ENCODE measurements at places on chromosomes 2 and 18.

GRCh38 chr2:100935372-100935752 lies 66.7 kb upstream of the RPL31 start:
- no peak for DNase-seq

GRCh38 chr18:54702686-54703085 lies 111.6 kb downstream of the DYNAP start:
- DNase-seq = no peak

DNA sequence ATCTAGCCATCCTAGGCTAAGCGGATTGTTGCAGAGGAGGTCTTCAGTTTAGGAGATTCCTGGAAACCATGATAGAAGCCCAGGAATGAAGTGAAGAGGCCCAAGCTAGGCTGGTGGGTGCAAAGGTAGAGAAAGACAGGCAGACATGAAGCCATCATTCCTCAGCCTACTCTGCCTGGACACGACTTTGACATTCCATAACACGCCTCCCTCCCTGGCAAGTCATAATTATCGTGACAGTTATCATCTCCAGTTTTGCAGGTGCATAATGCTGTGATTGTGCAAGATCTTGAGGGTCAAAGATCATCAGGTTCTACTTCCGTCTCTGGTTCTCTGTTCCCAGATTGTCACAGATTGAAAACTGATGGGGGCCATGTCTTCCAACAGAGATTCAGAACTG lies 15.2 kb upstream of the FZD5 start:
- no peak for DNase-seq

- no peak for DNase-seq
Measured at GRCh38 chr2:219003267-219003634, 10.0 kb upstream of the CRYBA2 start.

- DNase-seq = no peak
Measured at GRCh38 chr2:167287212-167287611, 398.9 kb downstream of the XIRP2 start.

DNA sequence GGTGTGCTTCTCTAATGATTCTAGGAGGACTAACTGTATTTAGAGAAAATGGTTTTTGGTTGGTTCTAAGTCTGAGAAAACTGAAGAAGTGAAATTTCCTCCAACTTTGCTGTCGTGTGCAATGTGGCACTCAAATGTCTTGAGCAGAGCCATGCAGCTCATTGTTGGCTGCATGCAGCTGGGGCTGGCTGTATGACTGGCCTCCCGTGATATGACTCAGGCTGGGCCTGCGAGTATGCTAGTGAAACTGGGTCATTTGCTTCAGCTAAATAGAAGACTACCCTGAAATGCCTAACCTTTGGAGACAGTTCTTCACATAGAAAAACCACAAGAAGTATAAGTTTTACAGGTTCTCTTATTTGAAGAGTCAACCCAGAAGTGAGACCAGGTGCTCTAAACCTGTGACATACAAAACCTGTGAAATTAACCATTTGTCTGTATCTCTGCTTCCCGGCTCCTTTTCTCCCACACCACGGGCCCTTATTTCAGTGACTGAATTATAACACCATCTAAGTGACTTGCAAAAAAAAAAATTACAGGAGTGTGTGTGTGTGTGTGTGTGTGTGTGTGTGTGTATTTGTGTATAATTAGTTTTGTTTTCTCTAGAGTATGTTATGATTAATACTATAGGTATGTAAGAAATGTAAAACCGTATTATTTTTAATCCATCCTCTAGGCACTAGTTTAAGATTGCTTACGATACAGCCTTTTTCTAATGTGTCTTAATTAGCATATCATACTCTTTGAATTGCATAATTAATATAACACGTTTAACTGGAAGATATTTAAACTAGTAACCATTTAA lies 15.9 kb downstream of the POLI start:
- DNase-seq = no peak

- DNase-seq = no peak
Measured at GRCh38 chr18:50320719-50321118, 33.2 kb upstream of the CXXC1 start.

DNA sequence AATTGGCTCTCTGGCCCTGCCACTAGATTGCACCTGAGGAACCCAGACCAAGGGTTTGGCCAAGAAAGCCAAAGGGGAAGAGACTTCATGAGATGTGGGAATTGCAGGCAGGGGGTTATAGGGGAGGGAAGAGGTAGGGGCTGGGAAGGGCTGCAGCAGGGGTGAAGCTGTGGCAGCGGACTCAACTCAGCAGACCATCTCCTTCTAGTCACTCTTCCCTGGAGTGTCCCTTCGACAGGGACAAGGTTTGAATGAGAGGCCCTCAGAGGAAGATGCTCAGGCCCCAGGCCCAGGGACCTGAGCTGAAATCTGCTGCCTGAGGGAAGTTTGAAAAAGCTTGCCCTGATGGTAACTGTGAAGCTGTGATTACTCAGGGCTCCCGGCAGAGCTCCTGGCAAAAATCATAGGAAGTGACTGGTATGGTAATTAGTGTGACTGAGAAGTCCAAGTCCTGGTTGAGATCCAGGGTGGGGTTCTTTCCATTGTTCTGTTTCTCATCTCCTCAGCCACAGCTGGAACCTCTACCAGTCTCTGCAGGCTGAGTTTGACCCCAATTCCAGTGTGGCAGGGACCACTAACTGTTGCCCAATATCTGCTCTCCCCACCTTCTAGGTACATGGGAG lies 300.9 kb downstream of the CYP26B1 start:
- no peak for DNase-seq

GRCh38 chr2:226894752-226895151 lies 58.9 kb downstream of the RHBDD1 start:
- no peak for DNase-seq

- DNase-seq = no peak
Measured at GRCh38 chr18:76958692-76959341, 136.5 kb downstream of the ZNF236 start.

GRCh38 chr18:49517483-49517882 lies 30.4 kb upstream of the C18orf32 start:
- no peak for DNase-seq

DNA sequence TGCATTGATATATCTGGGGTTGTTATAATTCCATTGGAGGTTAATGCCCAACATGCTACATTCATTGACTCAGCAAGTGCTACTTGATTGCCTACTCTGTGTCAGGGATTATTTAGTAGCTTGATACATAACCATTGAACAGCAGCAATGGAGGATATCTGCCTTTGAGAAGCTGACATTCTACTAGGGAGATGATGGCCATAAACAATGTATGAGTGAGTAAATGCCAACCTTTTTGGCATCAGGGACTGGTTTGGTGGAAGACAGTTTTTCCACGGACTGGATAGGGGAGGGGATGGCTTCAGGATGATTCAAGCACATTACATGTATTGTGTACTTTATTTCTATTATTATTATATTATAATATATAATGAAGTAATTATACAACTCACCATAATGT lies 31.9 kb upstream of the TOGARAM2 start:
- DNase-seq = no peak

- no peak for DNase-seq
Measured at GRCh38 chr2:181623159-181623558, 33.7 kb downstream of the CERKL start.

- no peak for DNase-seq
Measured at GRCh38 chr18:14975431-14975830, 227.5 kb downstream of the ANKRD30B start.

DNA sequence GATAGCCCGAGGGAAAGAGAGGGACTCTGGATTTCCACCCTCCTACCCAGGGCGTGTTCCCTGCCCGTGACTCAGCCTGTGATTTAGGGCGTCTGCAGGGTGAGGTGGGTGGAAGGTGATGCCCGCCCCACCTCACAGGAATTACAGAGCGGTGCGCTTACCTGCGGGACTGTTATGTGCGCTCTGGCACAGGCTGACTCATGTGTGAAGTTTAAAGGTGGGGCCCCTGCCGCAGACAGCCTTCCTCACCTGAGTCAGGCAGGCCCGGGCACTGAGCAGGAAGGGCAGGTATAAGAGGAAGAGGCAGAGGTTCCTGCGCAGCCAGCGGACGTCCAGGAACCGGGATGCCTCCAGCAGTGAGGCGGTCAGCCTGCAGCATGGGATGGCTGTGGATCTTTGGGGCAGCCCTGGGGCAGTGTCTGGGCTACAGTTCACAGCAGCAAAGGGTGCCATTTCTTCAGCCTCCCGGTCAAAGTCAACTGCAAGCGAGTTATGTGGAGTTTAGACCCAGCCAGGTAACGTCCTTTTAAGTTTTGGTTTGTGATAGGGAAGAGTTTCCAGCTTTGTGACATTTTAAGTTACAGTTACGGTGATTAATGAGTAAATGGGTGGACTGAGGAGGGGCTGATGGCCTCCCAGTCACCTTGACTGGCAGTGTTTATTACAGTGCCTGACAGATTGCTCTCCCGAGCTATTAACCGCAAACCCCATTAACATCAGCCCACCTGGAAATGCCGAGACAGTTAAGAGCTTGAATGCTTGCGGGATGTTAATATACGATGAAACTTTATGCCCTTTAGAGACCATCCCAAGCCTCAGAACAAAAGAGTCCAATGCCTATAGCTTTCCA lies 141.6 kb upstream of the TTC39C start:
- no peak for DNase-seq

GRCh38 chr18:62450175-62450545 lies 72.7 kb upstream of the ZCCHC2 start:
- DNase-seq = no peak

DNA sequence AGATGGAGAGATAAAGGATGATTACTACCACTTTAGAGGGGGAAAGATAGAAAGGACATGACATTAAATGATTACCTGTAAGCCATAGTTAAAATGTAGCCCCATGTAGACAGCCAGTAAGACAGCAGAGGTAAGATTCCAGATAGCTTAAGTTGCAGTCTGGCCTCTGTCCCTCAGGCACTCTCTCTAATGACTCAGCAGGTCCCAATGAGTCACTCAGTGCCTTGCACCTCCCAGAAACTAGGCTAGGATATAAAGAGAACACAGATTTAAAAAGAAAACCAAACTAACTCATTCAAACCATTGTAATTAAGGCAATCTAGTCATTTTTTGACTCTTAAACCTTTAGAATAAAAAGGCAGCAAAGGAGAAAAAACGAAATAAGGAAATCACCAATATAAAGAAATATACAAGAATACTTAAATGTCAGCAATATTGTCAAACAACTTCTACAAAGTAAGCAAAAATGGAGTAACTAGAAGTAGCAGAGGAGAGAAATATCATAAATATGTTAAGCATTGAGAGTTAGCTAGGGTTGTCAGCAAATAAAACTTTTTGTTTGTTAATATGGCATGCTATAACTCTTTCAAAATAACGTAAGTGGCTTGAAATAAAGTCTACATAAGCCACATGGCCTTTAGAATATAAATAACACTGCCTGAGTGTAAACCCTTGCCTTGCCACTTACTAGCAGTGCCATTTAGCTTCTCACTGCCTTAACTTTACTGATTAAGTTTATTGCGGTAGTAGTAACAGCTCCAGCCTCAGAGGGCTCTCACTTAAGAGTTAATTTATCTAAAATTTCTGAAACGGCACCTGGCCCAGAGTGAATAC lies 48.5 kb downstream of the SOCS6 start:
- no peak for DNase-seq

DNA sequence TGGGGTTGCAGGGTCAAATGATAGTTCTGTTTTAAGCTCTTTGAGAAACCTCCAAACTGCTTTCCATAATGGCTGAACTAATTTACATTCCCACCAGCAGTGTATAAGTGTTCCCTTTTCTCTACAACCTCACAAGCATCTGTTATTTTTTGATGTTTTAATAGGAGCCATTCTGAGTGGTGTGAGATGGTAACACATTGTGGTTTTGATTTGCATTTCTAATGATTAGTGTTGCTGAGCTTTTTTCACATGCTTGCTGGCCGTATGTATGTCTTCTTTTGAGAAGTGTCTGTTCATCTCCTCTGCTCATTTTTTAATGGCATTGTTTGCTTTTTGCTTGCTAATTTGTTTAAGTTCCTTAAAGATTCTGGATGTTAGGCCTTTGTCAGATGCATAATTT lies 107.7 kb downstream of the PDE11A start:
- no peak for DNase-seq

DNA sequence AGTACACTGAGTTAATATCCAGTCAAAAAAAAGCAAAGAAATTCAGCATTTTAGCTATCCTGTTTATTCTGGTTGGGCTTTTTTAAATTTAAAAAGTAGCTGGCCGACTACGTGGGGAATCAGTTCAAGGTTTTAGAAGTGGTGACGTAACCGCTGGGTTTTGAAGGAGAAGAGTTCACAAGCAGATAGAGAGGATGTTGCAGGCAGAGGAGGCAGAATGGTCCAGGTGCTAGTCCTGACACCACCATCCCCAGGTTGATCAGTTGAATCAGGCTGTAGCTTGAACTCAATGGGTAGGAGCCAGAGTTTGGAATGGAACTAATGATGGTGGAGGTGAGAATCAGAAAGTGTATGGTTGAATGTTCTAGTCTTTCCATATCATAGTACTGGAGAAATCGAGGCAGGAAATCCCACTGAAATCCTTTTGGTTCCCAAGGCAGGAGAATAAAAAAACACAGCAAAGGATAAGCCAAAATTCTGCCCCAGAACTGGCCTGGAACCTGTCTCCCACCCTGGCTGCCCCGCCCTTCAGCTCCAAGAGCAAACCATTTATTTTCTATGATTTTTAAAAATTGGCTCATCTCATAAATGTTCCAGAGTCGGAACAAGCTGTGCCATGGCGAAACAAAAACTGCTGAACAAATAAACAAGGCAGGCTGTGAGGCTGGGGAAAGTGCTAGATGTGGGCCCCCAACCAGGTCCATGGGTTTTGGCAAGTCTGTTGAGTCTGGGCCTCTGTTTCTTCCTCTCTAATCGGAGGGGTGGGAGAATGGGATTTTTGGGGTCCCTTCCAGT lies 44.0 kb downstream of the SLC4A1AP start:
- no peak for DNase-seq

- no peak for DNase-seq
Measured at GRCh38 chr2:129443235-129443864, 536.1 kb upstream of the RAB6C start.

DNA sequence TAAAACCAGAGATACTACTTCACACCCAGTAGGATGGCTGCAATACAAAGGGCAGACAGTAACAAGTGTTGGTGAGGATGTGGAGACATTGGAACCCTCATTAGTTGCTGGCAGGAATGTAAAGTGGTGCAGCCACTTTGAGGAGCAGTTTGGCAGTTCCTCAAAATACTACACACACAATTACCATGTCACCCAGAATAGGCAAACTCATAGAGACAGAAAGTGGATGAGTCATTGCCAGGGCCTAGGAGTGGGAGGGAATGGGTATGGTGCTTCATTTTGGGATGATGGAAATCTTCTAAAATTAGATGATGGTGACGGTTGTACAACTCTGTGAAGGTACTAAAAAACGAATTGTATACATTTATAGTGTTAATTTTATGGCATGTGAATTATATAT lies 54.8 kb downstream of the ATP9B start:
- no peak for DNase-seq

GRCh38 chr2:70977605-70978205 lies 725 bp upstream of the ANKRD53 start:
- no peak for DNase-seq

- no peak for DNase-seq
Measured at GRCh38 chr18:44731530-44732237, 51.0 kb downstream of the SETBP1 start.

DNA sequence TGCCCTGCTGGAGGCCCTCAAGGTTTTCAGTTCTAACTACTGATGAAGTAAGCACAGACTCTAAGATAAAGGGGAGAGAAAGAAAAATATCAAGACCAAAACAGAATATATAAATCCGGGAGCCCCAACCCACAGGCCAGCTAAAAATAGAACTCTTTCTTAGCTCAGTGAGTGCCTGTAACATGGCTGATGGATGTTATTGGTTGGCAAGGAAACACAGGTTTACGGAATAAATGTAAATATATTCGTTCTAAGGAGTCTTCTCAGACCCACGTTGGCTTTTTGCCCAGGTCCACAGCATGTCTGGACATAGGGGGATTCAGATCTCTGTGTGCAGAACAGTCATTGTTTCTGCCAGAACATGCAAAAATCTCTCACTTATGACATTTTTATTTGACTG lies 139.0 kb upstream of the SERPINE2 start:
- no peak for DNase-seq

- no peak for DNase-seq
Measured at GRCh38 chr2:187986390-187987105, 305.1 kb upstream of the GULP1 start.
